ENCODE measurements at places on chromosomes 3 and 15. TPM values are rescaled to one million over a fixed set of nuclear protein-coding genes. Genes with fewer than 3 reads are reported as not detected.

The NRROS gene
- 2.6 TPM for total RNA-seq

The SCAANT1 gene
- total RNA-seq, result not detected

The SPATA12 gene
- total RNA-seq, result not detected

The RPL39L gene
- total RNA-seq, result 5.4 TPM

The LARP6 gene
- 37.8 TPM for total RNA-seq

The NMNAT3 gene
- total RNA-seq, result 9.7 TPM

The SMCO1 gene
- total RNA-seq, result 28.7 TPM

The GABRG3 gene
- 0.35 TPM for total RNA-seq

The CPNE9 gene
- not detected for total RNA-seq

The IL5RA gene
- total RNA-seq, result 0.40 TPM

The CCDC32 gene
- total RNA-seq, result 21.3 TPM

The DNAH12 gene
- total RNA-seq, result 0.22 TPM

The MAP3K13 gene
- total RNA-seq, result 9.0 TPM

The NIT2 gene
- total RNA-seq, result 41.0 TPM

The MTFMT gene
- 18.4 TPM for total RNA-seq

The MITF gene
- total RNA-seq, result 97.6 TPM

The SQOR gene
- 12.3 TPM for total RNA-seq

The ZBTB47 gene
- total RNA-seq, result 202 TPM

The SLC24A5 gene
- not detected for total RNA-seq

The DAZL gene
- total RNA-seq, result not detected

The LRRN1 gene
- 0.59 TPM for total RNA-seq

The ZDHHC3 gene
- 43.8 TPM for total RNA-seq

The KCNAB1 gene
- total RNA-seq, result 2.5 TPM

The RPS17 gene
- total RNA-seq, result 614 TPM

The TMEM212 gene
- not detected for total RNA-seq

The FGF12 gene
- 45.1 TPM for total RNA-seq

The SEMA3G gene
- 15.3 TPM for total RNA-seq

The THRB gene
- total RNA-seq, result 27.2 TPM

The ITIH1 gene
- total RNA-seq, result 0.35 TPM

The ERC2 gene
- 6.2 TPM for total RNA-seq

The SEMA6D gene
- total RNA-seq, result 9.9 TPM

The SLC7A14 gene
- total RNA-seq, result not detected

The PRR20G gene
- not detected for total RNA-seq

The DNASE1L3 gene
- total RNA-seq, result 0.67 TPM

The DOCK3 gene
- 6.1 TPM for total RNA-seq

The LRRIQ4 gene
- total RNA-seq, result not detected

The SLC12A1 gene
- not detected for total RNA-seq

The ENTPD3 gene
- 0.38 TPM for total RNA-seq

The CCDC71 gene
- total RNA-seq, result 11.4 TPM

The ARGFX gene
- total RNA-seq, result not detected
